Muscle of back (tissue), 13 donors: ENCODE measurements at places on chromosomes 1 and 21.

DNA sequence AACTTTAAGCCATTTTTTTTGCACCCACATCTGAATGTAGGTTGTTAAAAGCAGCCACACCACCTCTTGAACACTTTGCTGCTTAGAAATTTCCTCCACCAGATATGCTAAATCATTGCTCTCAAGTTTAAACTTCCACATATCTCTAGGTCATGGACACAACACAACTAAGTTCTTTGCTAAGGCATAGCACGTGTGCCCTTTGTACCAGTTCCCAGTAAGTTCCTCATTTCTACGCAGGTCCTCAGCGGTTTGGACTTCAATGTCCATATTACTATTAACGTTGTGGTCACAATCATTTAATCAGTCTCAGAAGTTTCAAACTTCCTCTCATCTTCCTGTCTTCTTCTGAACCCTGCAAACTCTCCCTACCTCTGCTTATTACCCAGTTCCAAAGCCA, 661.6 kb upstream of the PKN2 start:
- no peak for DNase-seq

DNA sequence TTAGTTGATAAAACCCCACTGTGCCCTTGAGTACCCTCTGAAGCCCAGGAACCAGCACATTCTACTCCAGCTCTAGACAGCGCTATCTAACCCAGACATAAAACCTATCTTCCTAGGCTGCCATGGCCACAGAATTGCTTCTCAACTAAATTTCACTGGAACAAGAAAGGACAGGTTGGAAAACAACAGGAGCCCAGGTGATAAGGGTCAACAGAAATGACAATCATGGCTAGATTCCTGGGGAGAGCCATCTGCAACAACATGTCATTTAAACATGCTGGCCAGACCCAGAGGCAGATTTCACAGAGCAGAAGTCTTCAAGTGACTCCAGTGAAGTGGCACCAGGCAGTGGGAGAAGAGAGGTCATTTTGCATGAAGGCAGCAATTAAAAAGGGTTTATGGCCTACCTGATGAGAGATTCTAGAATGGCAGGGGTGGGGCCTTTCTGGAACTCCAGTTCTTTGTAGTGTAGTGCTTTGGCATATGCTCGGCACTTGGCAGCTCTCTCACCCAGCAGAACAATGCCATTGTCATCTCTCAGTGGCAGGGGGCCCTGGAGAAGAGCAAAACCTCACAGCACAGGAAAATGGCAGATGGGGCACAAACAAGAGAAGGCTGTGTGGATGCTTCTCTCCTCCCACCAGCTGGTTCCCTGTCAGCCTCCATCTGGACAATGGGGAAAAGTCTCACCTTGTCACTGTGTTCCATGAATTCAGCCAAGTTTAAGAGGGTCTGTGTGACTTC, 9.9 kb downstream of the ANGPTL7 start:
- no peak for DNase-seq

DNA sequence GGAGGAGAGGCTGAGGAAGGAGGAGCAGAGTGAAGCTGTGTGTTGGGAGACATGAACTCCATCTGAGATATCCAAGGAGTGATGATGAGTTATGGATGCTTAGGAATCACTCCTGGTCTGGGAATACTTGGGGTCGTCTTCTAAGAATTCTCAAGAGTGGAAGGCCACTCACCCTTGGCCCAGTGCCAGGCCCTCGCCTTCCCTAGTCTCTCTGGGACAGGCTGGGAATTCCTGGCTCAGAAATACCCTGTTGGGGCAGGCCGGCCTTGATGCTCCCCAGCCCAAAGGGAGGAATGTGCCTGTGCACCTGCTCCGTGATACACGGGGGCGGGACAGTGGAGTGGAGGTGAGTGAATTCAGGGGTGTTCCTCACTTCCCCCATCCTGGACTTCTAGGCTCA, 12.6 kb upstream of the LMNA start:
- DNase-seq, result no peak

DNA sequence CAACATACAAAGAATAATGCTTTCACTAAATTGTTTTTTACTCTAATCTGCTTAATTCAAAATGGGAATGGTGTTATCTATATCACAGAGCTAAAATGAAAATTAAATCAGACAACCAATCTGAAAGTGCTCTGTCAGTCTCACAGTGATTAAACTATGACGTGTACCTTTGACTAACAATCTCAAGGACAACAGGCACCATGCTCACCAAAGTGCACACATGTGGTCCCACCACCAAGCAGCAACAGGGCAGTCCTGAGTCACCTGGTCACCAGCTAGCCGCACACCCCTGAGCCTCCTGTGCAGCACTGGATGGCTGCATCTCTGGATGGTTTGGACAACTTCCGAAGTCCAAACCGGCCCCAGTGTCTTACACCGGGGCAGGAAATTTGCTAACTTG, 54.5 kb upstream of the NADK start:
- no peak for DNase-seq

DNA sequence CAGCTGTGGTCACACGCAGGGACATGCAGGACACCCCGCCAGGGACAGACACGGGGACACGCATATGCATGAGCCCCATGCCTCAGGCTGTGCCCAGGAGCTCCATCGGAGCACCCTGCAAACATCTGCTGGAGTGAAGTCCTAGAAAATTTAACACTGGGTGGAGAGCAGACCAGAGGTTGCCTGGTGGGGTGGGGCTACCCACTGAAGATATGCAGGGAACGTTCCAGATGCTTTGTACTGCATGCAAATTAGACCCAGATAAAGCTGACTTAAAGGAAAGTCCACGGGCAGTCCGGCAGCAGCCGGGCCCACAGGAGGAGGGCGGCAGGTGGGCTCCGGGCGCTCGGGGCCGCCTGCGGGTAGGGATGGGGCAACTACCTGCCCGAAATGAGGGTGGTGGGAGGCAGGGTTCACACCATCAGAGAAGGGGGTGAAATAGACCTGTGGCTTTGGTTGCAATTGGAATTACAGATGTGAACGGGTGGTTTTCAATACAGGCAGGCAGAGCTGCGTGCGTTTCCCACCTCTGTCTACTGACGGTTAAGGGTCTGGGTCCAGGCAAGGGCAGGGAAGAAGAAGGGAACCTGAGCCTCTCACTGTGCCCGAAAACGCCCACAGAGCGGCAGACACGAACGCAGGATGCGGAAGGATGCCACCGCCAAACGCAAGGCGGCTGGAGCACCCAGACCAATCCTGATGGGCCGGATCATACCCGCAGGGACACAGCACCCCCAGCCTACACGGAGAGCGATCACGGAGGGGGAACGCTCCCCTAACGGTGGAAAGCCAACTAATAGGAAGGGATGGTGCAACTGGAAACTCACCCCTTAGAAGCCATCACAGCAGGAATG, 21.0 kb downstream of the CFAP74 start:
- DNase-seq, result no peak

GRCh38 chr21:35135481-35135880, 86.4 kb upstream of the RUNX1 start:
- DNase-seq, result no peak

DNA sequence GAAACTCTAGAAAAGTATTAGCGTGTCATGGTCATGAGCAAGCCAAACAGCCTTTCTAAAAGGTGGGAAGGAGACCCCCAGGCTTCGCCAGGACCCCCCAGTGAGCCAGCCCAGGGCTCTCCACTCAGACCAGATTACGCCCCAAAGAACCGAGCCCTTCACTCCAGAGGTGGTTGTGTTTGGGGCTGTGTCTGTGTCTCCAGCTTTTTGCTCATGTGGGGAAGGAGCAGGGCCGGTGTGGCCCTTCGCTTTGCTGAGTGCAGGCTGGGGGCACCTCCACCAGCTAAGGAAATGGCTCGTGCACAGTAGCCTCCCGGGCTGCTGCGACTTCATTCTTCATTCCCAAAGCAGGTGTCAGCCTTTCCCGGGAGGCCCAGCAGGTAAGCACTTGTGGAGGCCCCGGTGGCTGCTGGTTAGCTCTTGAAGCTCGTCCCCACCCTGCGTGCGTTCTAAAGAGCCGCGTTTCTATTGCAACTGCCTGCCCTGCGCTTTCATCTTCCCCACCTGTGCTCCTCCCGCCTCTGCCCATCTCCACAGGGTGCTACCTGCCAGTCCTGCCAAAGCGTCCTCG, 531 bp downstream of the TSPEAR start:
- no peak for DNase-seq

GRCh38 chr1:112985123-112985522, 29.1 kb upstream of the SLC16A1 start:
- DNase-seq, result no peak

GRCh38 chr1:177181280-177181630, 10.5 kb downstream of the BRINP2 start:
- DNase-seq, result no peak

GRCh38 chr1:210700511-210700910, 371.8 kb downstream of the HHAT start:
- DNase-seq, result peak; percentile 27

GRCh38 chr1:225476100-225476511, 48.3 kb upstream of the LBR start:
- no peak for DNase-seq

DNA sequence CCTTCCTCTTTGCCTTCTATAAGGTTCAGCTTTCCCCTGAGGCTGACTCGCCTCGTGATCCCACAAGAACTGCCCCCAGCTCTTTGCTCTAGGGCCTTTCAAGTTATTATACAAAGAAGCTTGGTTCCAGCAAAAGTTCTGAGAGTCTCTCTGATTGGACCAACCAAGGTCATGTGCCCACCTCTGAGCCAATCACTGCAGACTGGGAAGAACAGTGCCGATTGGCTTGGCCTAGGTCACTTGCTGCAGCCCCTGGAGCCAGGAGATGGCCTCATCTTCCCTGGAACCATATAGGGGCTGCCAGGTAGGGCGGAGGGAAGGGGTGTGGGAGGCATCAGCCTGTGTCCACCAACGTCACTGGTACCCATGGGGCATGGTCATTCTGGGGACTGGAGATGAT, 22.8 kb downstream of the TAS1R2 start:
- no peak for DNase-seq

GRCh38 chr1:112869895-112870294, 86.1 kb downstream of the SLC16A1 start:
- DNase-seq, result no peak

- DNase-seq, result no peak
Observed at GRCh38 chr21:41254090-41254700, 62.4 kb upstream of the FAM3B start.

DNA sequence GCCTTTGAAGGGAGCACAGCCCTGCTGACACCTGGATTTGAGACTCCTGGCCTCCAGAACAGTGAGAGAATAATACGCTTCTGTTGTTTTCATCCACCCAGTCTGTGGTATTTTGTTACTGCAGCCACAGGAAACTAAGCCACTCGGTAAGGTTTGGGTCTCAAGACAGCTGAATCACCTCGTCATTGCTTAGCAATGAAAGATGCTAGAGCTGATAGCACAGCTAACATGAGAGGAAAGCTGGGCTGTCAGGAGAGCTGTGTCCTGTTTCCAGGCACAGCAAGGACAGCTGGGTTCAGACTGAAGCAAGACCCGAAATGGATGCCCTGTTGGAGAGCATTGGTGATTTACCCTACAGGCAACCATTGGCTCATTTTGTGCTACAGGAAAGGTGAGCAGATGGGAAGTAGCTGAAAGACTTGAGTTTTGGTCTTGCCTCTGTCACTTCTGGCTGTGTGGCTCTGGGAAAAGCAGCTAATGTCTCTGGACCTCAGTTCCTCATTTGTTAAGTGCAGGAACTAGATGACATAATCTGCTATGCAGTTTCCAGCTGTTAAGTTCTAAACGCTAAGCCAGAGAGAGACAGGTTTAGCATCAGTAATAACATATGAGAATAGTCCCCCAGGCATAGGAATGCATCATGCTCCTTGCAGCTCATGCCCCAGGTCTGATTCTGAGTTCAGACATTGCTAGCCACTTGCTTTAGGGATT, 58.0 kb downstream of the CLIC6 start:
- DNase-seq, result no peak

GRCh38 chr1:27527890-27528817, 38.2 kb upstream of the WASF2 start:
- DNase-seq, result no peak

GRCh38 chr1:225654688-225655508, 2.0 kb upstream of the ENAH start:
- DNase-seq, result peak; percentile 52

DNA sequence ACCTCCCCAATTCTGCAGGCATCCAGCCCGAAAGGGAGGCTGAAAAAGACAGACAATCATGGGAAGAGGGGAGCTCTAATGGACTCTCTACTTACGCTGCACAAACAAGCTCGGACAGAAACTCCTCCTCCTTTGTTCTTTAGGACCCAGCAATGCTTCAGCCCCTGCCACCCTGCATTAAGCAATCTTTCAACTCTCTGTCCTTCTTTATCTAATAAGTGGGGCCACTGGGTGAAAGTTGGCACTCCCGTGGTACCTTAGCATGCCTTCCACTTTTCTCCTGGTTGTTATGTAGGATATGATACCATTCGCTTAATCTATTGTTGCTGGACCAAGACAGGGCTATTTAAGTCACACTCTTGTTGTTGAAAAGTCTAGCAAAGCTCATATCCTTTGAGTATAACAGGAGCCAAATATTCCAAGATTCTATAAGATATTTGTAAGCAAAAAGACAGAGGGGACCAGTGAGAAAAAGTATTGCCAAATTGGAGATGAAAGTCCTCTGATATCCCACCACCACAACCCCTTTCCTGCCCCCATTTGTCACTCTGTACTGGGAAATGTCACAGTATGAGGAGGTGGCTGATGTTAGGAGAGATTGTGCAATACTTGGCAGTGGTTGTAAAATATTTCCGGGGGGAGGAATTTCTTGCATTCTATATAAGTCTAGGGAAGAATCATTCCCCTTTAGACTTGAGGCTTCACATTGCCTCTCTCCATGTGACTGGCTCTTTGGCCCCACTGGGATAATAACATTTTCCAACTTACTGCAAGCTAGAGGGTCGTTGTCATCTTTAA, 137.3 kb upstream of the GJB5 start:
- DNase-seq, result no peak

DNA sequence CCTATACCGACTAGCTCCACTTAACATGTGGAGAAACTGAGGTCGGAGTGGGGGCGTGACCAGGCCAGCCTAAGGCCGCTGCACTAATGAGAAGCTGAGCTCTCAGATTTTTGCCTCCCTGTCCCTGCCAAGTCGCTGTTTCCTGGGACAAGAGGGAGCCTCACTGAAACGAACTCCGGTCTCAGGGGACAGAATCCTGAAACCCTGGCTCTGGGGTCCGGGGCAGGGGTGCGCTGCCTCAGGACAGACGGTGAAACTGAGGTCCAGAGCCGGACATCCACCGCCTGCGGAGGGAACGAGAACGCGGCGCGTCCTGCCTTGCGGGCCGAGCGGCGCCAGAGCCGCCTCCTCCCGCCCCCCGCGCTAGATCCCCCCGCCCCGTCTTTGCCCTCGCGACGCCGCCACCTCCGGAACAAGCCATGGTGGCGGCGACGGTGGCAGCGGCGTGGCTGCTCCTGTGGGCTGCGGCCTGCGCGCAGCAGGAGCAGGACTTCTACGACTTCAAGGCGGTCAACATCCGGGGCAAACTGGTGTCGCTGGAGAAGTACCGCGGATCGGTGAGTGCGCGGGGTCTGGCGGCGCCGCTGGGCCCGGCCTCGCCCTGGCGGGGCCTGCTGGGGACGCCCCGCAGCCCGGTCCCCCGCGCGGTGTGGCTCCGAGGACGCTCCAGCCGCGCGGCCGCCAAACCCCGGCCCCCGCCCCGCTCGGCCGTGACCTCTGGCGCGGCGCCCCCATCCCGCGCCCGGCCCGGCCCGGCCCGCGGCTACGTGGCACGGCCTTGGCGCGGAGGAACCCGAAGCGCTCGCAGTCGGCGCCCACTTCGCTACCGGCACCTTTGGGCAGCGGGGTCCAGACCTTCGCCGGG, at the start of gene GPX7:
TSS of gene GPX7 (plus strand) at position 381 of the 865 bp plus-strand sequence. CDS start at position 420, 39 bp downstream.
- peak; percentile 85 for DNase-seq
